ENCODE measurements at places on chromosomes 13 and 19. TPM values are rescaled to one million over a fixed set of nuclear protein-coding genes. Genes with fewer than 3 reads are reported as not detected.

- no peak for DNase-seq
- no peaks in the 10 kb centered on the region for H3K36me3 ChIP-seq
- H3K27me3 ChIP-seq = no peaks in the 10 kb centered on the region
- H3K4me1 ChIP-seq = no peaks in the 10 kb centered on the region
- no peak overlapping the region for H3K4me3 ChIP-seq
Observed at GRCh38 chr19:43804432-43804831, 2.2 kb upstream of the LYPD5 start.

- H3K4me3 ChIP-seq = no peak overlapping the region
- no peak for DNase-seq
- H3K27me3 ChIP-seq = no peaks in the 10 kb centered on the region
Observed at GRCh38 chr13:32376642-32377415, 51.1 kb downstream of the N4BP2L1 start.

DNA sequence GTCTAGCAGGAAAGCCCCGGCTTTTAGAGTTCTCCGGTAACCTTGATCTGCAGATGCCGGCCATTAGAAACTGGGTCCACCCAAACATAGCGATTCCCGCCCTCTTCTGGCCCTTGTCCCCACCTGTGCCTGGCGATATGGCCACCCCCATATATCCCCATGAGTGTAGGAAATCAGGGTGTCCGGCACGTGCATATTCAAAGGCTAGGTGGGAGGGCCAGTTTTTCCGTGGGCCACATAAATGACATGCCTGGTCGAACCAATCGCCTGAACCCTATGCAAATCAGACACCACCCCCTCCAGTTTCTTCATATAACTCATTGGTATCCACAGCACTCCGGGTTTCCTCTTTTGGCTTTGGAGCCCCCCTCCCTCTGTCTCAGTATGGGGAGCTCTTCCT is 37.4 kb downstream of the ERICH4 start:
- no peaks in the 10 kb centered on the region for H3K27me3 ChIP-seq
- H3K36me3 ChIP-seq = no peaks in the 10 kb centered on the region
- no peak for DNase-seq
- H3K27ac ChIP-seq = peak overlapping the region; percentile 54

DNA sequence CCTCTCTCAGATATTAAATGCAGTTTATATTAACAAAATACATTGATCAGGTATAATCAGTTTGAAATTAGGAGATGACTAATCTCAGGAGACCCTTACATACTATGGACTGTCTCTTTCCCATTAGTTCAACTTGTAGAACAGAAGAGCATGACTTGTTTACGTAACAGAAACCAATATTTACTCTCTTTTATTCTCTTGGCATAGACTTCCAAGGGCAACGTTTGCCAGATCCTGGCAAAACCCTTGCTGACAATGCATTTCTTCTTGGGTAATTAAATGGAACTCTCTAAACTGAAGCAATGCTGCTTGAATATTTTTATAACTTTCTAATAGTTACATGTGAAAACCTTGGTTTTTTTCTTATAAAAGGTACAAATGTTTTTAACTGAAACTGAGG is 68.3 kb upstream of the MYO16 start:
- H3K4me1 ChIP-seq = no peaks in the 10 kb centered on the region
- no peak for DNase-seq
- H3K27me3 ChIP-seq = no peaks in the 10 kb centered on the region
- H3K4me3 ChIP-seq = no peak overlapping the region
- no peaks in the 10 kb centered on the region for H3K36me3 ChIP-seq
- no peak overlapping the region for H3K27ac ChIP-seq

DNA sequence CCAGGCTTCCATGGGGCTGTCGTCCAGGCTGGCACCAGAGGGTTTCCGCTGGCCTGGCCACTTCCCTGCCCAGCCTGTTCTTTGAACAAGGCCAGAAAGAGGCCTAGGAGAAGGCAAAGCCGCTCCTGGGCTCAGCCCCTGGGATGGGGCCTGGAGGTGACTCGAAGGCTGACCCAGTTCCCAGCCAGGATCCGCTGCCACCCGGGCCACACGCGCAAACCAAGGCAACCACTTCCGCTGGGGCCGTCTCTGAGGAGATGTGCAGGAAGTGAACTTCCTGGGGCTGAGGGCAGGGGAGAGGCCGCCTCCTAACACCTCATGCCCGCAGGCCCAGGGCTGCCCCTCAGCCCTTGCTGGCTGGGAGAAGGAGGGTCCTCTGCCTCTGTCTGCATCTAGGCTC is 15.2 kb downstream of the PLEKHF1 start:
- no peaks in the 10 kb centered on the region for H3K27me3 ChIP-seq
- H3K4me1 ChIP-seq = peaks cover 43% of the 10 kb centered on the region
- peak; percentile 64 for DNase-seq

DNA sequence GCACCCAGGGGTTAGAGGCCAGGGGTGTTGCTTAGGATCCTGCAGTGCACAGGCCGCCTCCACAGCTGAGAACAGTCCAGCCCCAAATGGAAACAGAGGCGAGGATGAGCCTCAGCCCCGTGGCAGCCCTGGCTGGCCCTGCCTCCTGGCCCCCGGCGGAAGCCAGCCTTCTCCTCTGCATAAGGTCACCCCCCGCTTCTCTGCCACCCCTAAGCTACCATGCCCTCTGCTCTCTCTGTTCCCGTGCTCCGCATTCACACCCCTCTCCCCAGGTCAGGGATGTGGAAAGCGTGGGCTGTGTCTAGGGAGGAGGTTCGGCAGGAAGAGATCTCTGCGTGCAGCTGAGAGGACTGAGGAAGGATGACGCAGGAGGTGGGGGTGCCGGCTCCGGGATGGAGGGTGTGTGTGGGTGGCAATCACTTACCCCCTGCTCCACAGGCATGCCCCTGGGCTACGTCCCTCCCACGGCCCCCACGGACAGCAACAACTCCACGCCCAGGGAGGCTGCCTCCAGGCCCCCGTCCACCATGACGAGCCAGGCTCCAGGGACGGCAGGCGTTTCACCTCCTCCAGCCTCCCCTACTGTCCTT is 6.0 kb downstream of the SSC5D start:
- H3K4me1 ChIP-seq = no peaks in the 10 kb centered on the region
- H3K27ac ChIP-seq = peak overlapping the region; percentile 48
- no peak overlapping the region for H3K4me3 ChIP-seq
- H3K36me3 ChIP-seq = no peaks in the 10 kb centered on the region
- DNase-seq = no peak
- no peaks in the 10 kb centered on the region for H3K27me3 ChIP-seq

GRCh38 chr19:38710928-38711725 is 33.1 kb downstream of the CAPN12 start:
- H3K4me1 ChIP-seq = peaks cover 57% of the 10 kb centered on the region
- H3K27me3 ChIP-seq = no peaks in the 10 kb centered on the region
- peaks cover 100% of the 10 kb centered on the region for H3K36me3 ChIP-seq
- H3K4me3 ChIP-seq = no peak overlapping the region
- DNase-seq = no peak

- no peaks in the 10 kb centered on the region for H3K36me3 ChIP-seq
- no peaks in the 10 kb centered on the region for H3K4me1 ChIP-seq
- no peak overlapping the region for H3K27ac ChIP-seq
- DNase-seq = no peak
Observed at GRCh38 chr13:77696006-77696878, 1.2 kb upstream of the SLAIN1 start.

- H3K36me3 ChIP-seq = no peaks in the 10 kb centered on the region
- peaks cover 18% of the 10 kb centered on the region for H3K4me1 ChIP-seq
- H3K4me3 ChIP-seq = peak overlapping the region; percentile 96
- peak overlapping the region; percentile 98 for H3K27ac ChIP-seq
- no peaks in the 10 kb centered on the region for H3K27me3 ChIP-seq
Observed at GRCh38 chr13:40666933-40667621, 636 bp upstream of the FOXO1 start.

GRCh38 chr19:23056516-23056915 is 53.5 kb upstream of the ZNF728 start:
- no peaks in the 10 kb centered on the region for H3K27me3 ChIP-seq
- no peaks in the 10 kb centered on the region for H3K4me1 ChIP-seq
- H3K4me3 ChIP-seq = no peak overlapping the region

- no peaks in the 10 kb centered on the region for H3K27me3 ChIP-seq
- no peaks in the 10 kb centered on the region for H3K36me3 ChIP-seq
- DNase-seq = no peak
- H3K4me3 ChIP-seq = peak overlapping the region; percentile 6
Observed at GRCh38 chr13:73194310-73194709, 135.5 kb downstream of the KLF5 start.

DNA sequence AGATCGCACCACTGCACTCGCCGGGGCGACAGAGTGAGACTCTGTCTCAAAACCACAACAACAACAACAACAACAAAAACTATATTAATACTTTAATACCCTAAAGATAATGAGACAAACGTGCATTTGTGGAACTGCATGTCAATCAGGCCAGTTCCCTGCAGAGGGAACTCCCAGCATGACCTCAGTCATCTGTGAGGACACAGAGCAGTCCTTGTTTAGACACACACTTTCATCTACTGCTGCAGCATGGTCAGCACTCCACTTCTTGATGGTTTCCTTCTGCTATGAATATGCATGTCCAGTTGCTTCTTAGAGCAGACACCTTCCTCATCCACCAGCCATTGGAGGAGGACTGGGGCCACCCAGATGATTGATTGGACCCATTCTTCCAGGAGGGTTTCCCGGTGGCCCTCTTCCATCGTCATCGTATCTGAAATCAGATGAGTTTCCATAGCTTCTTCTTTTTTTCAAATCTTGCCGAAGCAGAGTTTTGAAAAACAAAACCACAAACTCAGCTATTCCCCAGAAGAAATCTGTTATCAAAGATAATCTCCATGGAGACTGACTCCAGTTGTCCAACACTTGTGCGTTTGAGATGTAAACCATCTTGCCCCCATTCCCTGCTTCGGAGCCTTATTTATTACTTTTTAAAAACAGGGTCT is 26.5 kb downstream of the ZNF607 start:
- no peak overlapping the region for H3K27ac ChIP-seq
- H3K36me3 ChIP-seq = no peaks in the 10 kb centered on the region
- no peak overlapping the region for H3K4me3 ChIP-seq
- no peak for DNase-seq
- H3K27me3 ChIP-seq = no peaks in the 10 kb centered on the region

- no peak overlapping the region for H3K4me3 ChIP-seq
- H3K27ac ChIP-seq = no peak overlapping the region
- H3K36me3 ChIP-seq = no peaks in the 10 kb centered on the region
- H3K27me3 ChIP-seq = no peaks in the 10 kb centered on the region
- DNase-seq = no peak
Observed at GRCh38 chr13:107827840-107828549, 387.3 kb downstream of the LIG4 start.

DNA sequence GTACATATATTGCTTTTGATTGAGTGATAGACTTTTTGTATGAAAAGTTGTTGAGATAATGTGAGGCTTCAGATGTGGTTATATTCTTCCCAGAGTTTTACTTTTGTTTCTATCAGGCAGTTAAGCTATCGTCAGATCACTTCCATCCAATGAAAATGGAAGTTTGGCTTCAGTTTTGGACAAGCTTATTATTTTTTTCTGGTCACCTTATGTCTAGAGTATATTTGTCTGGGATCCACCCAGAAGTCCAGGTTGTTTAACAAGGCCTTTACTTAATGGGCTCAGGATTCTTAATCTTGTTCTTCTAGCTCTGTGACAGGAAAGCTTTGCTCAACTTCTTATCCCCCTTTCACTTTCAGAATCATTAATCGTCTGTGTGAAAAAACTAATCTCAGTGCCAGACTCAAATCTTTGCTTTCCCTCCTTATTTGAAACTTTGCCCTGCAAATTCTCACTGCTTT is 150.9 kb downstream of the PDS5B start:
- H3K27ac ChIP-seq = peak overlapping the region; percentile 33
- DNase-seq = no peak
- H3K4me3 ChIP-seq = peak overlapping the region; percentile 35
- no peaks in the 10 kb centered on the region for H3K4me1 ChIP-seq
- no peaks in the 10 kb centered on the region for H3K36me3 ChIP-seq

GRCh38 chr13:108827646-108828045 is 198.2 kb downstream of the MYO16 start:
- no peak for DNase-seq
- no peak overlapping the region for H3K27ac ChIP-seq
- no peaks in the 10 kb centered on the region for H3K36me3 ChIP-seq
- H3K4me3 ChIP-seq = no peak overlapping the region
- no peaks in the 10 kb centered on the region for H3K4me1 ChIP-seq

GRCh38 chr19:10952809-10953208 is 8.0 kb upstream of the SMARCA4 start:
- DNase-seq = peak; percentile 72
- no peaks in the 10 kb centered on the region for H3K27me3 ChIP-seq
- H3K36me3 ChIP-seq = no peaks in the 10 kb centered on the region
- no peak overlapping the region for H3K4me3 ChIP-seq

DNA sequence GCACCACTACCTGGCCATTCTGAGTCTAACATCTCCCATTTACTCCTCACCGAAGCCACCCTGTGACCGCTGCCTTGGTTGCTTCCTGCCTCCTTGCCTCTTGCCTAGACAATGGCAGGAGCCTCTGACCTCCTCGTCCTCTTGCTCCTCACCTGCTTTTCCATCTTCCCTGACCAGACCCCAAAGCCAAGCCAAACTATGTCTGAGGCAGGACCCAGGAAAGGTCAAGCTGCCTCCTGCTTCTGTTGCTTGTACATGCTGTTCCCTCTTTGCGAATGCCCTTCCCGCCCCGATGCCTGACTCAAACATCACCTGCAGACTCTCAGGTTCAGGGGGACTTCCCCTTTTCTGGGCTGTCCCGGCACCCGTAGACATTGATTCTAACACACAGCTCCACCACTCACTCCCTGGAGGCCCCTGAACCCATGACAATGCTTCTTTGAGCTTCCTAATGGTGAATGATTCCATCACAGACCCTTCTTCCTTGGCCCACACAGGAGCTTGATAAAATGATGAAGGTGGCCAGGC is 60.8 kb downstream of the F2RL3 start:
- no peak overlapping the region for H3K4me3 ChIP-seq
- H3K27ac ChIP-seq = no peak overlapping the region
- DNase-seq = no peak
- no peaks in the 10 kb centered on the region for H3K27me3 ChIP-seq

DNA sequence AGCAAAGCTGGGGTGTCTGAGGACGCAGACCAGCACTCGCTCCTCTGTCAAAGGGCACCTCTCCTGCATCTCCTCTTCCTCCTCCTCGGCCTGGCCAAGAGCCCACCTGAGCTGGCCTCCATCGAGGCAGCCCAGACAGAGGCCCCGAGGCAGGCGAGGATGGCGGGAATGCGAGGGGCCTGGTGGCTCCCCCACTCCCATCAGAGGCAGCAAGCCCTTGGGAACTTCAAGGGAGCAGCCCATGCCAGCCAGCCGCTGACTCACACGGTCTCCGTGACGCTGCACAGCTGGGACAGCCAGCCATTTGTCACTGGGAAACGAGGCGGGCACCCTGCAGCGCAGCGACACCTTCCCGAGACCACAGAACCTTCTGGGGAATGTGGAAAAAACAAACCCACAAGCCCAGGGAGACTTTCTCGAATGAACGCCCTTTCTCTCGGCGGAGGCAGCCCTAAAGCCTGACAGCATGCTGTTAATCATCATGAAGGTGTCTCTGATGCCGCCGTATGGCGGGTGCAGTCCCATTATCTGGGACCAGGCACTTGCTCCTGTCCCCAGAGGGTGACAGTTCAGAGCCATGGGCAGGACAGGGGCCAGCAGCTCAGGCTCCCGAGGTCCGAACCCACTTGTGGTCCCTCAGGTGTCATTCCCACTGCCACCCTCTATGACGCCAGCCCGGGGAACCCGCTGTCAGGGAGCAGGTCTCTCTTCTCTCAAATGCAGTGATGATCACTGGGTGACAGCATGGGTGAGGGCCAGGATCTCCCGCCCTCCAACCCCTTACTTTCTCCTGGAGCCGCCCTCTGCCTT is 53.0 kb downstream of the PEPD start:
- no peaks in the 10 kb centered on the region for H3K4me1 ChIP-seq
- DNase-seq = peak; percentile 37
- H3K27ac ChIP-seq = no peak overlapping the region
- no peaks in the 10 kb centered on the region for H3K36me3 ChIP-seq
- no peak overlapping the region for H3K4me3 ChIP-seq
- H3K27me3 ChIP-seq = no peaks in the 10 kb centered on the region

ZNF497 gene
- not detected for total RNA-seq

TLE6 gene
- total RNA-seq = 2.5 TPM

SMIM44 gene
- total RNA-seq = not detected

SYNGR4 gene
- not detected for total RNA-seq

SPRED3 gene
- total RNA-seq = 5.9 TPM
